ENCODE measurements at places on chromosomes 1 and 21.

DNA sequence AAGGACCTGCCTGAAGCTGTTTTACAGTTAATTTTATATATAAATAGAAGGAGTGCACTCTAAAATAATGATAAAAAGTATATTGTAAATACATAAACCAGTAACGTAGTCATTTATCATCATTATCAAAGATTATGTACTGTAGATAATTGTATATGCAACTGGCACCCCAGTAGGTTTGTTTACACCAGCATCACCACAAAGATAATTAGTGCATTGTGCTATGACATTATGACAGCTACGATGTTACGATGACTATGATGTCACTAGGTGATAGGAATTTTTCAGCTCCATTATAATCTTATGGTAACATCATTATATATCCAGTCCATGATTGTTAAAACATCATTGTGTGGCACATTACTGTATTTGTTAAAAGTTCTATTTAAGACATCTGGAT lies 185.2 kb downstream of the LBR start:
- no peak for DNase-seq

DNA sequence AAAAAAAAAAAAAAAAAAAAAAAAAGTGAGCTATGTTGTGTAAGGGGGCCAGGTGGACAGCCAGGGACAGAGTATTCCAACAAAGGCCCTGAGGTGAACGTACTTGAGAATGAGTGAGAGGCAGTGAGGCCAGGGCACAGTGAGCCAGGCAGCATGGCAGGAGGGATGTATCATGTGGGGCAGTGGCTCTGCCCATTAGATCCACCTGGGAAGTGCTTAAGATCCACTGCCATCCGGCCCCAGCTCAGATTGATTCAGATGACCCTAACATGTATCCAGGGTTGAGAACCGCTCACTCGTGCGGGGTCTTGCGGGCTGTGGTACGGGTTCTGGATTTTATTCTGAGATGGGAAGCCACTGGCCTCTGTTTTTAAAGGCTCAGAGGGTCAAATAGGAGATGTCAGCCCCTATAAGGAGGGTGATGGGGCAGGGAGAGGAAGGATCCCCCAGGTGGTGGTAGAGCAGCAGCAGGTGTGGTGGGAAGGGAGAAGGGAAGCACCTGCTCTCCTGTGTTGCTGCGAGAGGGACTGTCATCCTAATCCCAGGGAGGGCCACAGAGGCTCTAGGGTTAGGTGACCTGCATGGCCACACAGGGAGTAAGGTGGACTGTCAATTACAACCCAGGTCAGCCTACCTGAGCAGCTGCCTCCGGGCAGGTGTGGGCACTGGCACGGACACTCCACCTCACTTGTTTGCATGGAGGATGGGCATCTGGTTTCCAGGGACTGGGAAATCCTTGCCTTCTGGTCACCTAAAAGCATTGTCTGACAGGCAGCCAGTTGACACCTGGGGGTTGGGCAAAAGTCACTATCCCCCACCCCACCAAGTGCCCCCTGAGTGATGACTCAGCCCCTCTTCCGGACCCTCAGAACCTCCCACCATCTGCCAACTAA lies 31.6 kb downstream of the CDK18 start:
- no peak for DNase-seq

DNA sequence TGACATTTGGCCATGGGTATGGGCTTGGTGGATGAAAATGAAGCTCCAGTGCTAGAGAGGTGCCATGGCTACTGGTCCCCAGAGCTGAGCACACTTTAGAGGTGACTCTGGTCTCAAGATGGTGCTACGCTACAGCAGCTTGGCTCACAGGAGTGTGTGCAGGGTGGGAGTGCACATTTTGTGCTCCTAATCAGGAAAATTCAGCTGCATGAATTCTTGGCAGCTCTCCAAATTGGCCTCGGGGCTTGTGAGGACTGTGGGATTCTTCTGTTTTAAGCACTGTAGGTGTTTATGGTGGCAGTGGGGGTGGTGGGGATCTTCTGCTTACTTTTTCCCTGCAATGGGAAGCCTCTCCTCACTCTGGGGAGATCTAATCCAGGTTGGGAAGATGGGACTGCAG lies 17.3 kb upstream of the TIPRL start:
- DNase-seq: no peak

- DNase-seq: no peak
Observed at GRCh38 chr1:99207216-99207615, 57.1 kb upstream of the PLPPR4 start.

DNA sequence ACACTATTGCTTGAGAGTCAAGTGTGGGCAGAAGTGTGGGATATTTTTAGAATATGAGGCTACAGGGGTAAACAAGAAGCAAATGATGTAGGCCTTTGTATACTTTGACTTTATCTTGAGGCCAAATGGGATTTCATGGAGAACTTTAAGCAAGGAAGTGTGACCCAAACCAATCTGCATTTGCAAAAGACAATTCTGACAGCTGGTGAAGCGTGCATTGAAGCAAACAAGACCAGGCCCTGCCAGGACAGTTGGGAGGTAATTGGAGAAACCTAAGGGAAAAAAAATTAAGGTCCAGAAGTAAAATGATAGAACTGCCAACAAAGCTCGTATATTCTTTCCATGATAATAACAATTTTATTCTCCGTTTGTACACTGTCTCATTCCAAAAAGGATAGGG lies 168.3 kb downstream of the TM2D1 start:
- DNase-seq: no peak

DNA sequence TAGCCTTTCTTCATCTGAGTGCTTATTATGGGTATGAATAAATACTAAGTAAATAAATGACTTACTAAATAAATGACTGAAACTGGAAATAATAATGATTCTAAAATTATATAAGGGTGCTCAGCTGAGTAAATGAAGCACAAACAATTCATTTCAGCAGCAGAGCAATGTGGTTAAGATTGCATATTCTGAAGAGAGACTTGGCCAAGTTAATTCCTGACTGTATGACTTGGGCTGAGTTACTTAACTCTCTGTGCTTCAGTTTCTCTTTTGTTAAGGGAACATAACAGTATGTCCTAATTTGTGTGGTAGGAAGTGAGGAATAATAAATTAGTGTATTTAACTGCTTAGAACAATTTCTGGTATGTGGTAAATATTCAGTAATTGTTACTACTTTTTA lies 19.1 kb downstream of the AGL start:
- no peak for DNase-seq

GRCh38 chr1:198171667-198172540 lies 15.1 kb downstream of the NEK7 start:
- no peak for DNase-seq

DNA sequence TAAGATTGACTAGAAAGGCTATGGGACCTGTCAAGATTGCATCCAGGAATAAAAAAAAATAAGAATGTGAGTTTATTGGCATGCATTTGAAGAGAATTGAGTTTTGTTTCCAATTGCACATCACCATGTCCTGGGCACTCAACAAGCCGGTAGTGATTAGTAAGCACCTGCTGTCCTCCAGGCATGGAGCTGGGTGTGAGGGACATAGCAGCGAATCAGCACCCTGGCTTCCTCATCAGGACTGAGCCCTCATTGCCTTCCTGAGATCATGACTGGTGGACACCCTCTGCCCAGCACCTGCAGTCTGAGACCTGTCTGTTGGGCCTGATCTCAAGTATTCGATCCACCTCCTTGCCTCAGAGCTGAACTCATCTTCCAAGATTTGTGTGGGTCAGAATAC lies 26.8 kb downstream of the S100A6 start:
- no peak for DNase-seq

- DNase-seq: no peak
Observed at GRCh38 chr1:172325531-172325930, 95.0 kb upstream of the C1orf105 start.

DNA sequence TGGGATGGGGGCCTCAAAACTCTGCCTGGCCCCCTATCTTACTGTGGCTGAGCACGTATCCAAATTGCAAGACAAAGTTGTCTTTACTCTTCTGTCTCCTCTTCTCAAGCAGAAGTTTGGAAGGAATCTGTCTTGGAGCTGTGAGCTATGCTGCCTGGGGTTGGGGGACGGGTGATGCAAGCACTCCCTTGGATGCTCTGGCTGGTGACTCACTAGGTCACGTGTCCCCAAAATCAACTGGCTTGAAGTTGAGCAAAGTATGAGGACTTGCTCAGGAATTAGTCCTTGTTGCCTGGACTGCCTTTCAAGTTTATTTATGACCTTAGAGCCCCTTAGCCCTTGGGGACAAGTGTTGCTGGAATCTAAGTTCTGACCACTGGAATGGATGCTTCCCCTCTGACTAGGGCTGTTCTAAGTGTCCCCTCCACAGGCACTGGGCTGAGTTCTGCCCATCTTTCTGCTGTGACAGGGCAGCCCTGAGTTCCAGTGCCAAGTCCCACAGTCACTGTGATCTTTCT lies 269.5 kb downstream of the HHAT start:
- DNase-seq: no peak

DNA sequence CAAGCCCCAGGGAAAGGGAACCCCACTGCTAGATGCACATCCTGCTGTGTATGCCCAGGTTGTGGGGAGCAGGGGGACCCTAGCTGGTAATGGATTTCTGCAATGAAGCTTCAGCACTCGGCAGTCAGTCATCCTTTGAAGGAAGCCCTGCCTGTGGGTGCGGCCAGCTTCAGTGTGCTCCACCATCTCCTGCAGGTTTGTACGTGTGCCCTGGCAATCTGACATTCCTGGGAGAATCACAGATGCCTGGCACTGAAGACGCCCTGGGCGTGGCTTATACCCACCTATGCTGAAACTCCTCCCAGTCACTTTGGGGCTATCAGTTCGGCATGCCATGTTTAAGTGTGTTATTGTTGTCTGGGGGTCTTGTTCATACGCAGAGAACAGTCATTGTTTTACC lies 6.8 kb downstream of the SPRR5 start:
- no peak for DNase-seq

DNA sequence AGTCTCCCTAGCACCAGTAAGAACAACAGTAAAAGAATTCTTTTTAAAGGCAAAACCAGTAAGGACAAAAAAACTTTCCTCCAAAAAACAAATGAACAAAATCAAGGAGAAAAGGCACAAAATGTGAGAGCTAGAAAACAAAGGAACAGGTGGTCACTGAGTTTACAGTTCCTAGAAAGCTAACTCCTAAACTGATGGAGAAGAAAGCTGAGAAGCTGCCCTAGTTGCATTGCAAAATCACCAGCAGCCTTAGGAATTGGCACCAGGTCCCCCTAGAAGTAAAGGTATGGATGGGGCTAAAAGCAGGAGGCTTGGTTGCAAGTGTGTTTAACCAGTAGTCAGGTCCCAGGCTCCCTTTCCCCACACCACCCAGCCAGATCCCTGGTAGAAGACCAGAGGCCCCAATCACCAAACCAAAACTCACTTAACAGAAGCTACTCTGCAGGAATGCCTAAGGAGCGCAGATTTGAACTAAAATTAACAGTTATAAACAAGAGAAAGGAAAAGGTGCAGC lies 47.6 kb downstream of the RAB3GAP2 start:
- DNase-seq: no peak

- peak; percentile 9 for DNase-seq
Observed at GRCh38 chr1:163565166-163565565, 243.4 kb downstream of the NUF2 start.

DNA sequence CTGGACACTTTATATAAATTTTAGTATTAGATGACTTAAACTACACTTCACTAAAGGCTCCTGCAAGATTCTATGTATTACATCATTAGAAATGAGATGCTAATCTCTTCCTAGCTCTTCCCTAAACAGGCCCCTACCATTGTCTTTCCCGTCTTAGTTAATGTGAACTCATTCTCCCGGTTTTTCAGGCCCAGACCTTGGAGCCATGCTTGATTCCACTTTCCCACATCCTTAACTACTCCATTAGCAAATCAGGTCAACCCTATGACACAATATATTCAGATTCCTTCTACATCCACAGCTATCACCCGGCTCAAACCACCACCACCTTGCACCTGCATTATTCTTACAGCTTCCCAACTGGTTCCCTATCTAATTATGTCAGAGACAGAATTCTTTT lies 73.3 kb downstream of the NVL start:
- DNase-seq: no peak

GRCh38 chr1:155177918-155178281 lies 4.3 kb downstream of the TRIM46 start:
- no peak for DNase-seq

DNA sequence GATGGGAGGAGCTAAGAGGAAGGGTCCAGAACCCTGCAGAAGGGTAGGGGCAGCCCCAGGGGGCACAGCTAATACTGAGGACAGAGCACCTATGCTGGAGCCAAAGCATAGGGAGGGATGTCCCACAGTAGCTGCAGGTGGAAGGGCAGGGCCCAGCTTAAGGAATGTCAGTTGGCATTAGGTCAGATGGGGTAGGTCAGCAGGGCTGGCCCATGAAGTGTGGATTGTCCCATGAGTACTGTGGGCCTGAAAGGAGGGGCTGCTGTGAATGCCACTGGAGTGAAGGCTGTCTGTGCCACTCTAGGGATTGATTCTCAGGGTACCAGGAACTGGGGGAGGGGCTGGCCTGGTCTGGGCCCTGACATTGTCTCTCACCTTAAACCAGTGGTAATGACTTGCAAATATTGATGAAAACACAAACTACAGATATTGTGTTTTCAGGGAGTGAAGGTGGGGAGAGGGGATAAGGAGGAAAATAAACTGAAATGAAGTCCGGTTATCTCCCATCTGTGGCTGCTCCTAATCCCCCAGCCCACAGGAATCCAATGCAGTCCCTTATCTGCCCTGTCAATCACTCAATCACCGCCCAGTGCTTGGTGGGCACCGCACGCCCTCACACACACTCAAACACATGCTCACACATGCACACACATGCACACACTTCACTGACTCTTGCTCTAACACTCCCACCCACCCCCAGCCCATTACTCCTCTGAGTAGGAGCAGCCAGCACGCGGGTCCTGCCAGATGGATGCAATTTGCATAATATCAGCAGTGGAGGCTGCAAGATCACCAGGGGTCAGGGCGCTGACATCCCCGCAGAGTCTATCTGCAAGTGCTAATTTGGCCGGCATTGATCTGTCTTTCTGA lies 27.8 kb downstream of the DMAP1 start:
- DNase-seq: no peak

GRCh38 chr1:243598433-243598832 lies 251.6 kb downstream of the AKT3 start:
- DNase-seq: no peak

- DNase-seq: no peak
Observed at GRCh38 chr1:206633708-206634121, 1.6 kb upstream of the DYRK3 start.

DNA sequence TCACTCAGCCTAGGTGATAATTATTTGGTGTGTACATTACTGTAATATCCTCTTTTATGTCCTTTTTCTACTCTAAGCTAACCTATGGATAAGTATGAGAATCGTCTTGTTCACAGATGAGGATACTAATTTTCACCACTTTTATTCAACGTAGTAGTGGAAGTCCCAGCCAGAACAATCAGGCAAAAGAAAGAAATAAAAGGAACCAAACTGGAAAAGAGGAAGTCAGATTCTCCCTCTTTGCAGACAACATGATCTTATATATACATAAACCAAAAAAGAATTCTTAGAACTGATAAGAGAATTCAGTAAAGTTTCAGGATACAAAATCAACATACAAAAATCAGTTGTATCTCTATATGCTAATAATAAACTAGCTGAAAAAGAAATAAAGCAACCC lies 12.6 kb upstream of the RGL1 start:
- DNase-seq: no peak

- no peak for DNase-seq
Observed at GRCh38 chr1:181059435-181059834, 25.7 kb downstream of the MR1 start.

Measured in SHP77 (cell line).